Activated T-cell treated with anti-CD3 and anti-CD28 coated beads for 4 hours (primary cell): ENCODE measurements at places on chromosomes 2 and 18.

DNA sequence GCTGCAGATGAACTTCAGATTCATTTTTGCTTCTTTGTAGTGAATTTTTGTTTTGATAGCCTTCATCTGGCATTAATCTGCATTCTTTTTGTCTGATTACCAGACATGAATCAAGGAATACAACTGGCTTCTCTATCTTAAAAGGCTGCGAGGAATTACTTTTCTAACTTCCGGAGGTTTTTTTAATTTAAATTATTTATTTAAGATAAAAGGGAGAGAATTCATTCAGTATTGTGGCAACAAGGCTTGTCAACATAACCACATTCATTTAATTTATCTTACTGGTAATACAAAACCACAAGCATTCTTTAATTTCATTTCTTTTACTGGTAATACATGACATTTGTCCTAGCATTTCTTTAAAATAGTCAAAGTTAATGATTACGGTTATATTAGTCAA is 36.0 kb downstream of the CSRNP3 start:
- no peak for DNase-seq

- no peak for DNase-seq
Measured at GRCh38 chr2:189580241-189580651, 340 bp downstream of the SLC40A1 start.

DNA sequence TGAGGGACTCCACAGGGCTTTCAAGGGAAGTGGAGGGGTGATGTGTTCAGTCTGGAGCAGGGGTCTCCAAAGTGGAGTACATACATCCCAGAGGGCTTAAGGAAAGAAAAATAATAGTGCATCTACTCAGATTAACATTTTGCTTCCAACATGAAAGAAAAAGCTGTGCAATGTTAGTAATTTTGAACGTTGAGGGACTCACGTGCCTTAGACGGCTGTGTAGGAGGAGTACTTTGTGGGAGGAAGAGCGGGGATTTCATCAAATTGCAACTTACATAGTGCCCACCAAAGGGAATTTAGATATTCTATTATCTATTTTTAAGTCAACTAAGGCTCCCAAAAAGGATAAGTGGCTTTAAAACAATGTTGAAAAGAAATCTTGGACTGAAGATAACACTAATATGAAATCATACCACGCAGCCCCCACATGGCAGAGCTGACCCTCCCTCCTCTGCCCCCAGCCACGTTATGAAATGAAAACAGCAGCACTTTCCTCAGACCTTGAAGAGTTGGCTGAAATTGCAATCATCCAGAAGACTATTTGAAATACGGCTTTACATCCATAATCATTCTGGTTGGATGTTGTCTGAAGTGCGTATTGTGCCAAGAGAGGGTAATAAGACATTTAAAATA is 42.9 kb downstream of the MEX3C start:
- no peak for DNase-seq

DNA sequence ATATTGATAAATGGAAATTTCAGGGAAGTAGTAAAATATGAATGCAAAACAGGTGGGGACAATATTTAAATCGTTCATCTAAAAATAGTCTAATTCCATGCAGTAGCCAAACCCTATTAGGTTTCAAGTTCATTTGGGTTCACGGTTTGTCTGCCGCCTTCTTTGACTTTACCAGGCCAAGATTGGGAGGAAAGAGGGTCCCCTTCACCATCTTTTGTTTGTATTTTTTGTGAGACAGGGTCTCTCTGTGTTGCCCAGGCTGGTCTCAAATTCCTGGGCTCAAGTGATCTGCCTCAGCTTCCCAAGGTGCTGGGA is 98.5 kb upstream of the ATL2 start:
- DNase-seq = no peak

DNA sequence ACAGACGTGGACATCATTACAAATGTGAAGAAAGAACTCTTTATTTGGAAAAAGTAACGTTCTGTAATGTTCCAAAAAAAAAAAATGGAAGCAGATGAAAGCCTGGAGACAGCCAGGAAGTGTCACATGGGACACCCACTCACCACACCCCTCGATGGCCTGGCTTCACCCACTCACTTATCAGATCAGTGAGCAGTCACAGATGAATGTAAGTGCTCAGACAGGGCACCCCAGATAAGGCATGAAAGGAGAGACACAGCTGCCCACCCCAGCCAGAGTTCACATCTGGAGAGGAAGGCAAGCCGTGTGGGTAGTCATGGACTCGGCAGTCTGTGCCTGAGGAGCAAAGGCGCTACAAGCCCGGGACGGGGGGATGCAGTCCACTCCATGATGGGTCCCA is 105.2 kb downstream of the SEPTIN10 start:
- DNase-seq = no peak

- no peak for DNase-seq
Measured at GRCh38 chr18:56421647-56422046, 216.7 kb downstream of the TXNL1 start.

DNA sequence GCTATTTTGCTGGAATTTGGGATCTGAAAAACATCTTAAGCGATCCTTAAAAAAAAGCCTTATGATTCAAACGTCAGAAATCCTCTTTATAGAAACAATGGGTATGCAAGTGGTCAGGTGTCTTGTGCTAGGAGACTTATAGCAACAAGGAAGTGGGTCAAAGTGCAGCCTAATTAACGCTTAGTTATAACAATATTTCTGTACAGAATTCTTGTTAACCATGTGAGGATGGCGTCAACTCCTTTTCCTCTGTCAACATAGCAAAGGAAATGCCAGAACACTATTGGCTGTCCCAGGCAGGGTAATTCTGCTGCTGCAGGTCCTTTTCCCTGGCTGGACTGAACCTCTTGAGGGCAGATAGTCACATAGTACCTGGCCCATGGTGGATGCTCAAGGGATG is 189.4 kb downstream of the MSH2 start:
- no peak for DNase-seq

- no peak for DNase-seq
Measured at GRCh38 chr2:234156326-234156725, 105.8 kb downstream of the SPP2 start.

- no peak for DNase-seq
Measured at GRCh38 chr2:204681412-204681811, 136.1 kb downstream of the PARD3B start.

- DNase-seq = no peak
Measured at GRCh38 chr2:169136885-169137534, 67.6 kb downstream of the DHRS9 start.

DNA sequence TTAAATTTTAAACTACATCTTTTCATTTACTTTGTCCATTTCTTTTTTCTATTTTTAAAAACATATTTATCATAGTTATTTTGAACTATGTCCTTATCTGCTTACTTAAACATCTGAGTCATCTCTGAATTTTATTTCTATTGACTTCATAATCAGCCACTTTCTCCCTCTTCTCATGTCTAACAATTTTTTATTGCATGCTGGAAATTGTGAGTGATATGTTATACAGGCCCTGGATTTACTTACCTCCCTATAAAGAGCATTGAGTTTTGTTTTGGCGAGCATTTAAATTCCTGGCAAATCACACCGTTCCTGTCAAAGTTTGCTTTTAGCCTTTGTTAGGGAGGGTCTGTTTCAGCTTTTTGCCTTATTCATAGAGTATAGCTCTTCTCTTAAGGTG is 39.3 kb downstream of the KCNIP3 start:
- no peak for DNase-seq

DNA sequence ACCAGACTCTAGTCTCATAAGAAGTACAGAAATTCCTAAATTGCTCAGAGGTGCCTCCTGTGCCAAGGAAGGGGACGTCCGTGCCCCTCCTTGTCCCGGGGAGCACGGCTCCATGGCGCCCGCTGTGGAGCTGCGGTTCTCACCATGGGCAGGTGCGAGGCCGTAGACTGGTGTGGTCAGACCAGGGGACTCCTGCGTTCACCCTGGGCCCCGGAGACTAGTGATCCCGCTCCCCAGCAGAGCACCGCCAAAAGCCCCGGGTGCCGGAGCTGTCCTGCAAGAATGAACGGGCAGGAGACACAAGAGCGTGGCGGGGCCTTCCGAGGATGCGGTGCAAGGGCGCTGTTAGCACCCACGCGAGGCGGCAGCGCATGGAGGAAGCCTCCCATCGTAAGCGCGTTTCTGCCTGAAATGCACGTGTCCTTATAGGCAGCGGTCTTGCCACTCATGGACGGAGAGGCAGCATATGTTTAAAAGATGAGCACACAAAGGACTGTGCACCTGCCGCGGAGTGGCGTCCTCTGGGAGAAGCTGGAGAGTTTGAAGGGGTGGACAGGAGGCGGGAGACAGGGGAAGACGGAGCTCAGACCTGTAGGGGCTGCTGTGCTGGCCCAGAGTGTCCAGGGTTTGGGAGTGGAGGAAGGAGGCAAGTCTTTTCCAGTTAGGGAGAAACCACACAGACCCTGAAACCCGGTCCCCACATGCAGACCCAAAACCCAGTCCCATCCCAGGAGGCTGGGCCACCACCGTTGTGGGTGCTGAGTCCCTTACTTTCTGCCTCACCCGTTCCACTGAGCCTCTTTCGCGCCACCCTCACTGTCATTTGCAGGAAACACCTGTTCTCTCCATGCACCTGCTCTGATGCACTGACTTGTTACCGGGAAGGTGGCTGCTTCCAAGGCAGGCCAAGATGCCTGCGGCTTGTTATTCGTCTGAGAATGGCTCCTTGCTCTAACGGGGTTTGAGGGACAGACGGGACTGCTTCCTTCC is 7.5 kb upstream of the KCNG2 start:
- DNase-seq = no peak

DNA sequence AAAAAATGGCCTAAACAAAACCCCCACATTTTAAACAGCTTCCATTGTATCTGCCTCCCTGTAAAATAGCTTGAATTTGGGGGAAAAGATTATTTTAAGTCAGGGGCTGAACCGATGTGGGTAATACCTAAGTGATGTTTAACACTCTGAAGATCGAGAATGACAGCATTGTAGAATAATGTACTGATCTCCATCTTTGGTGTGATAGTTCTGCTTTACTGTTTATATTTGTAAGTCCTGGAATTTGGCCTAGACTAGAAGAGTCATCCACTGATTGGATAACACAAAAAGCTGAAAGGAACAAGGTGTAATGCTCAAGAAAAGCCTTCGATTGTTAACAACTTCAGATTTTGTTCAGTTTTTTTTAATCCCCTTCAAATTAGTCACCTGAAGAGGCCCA is 53.8 kb upstream of the CCDC68 start:
- DNase-seq = no peak

GRCh38 chr2:205077159-205077558 is 531.9 kb downstream of the PARD3B start:
- DNase-seq = no peak

DNA sequence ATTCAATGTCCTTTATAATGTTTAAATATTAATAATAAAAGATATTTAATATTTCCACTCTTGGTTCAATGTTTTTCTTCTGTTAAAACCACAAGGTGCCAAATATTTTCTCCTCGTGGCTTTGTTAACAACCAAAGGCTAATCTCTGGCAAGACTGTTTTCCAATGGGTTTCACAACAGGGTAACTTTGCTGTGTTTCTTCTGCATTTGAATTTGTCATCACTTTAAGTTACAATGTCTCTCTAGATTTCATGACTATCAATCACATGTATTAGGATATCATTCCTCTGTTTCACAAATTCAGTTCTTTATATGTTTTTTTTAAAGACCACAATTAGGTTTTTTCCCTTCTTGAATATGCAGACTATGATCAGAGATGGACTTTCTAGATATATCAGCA is 469.8 kb upstream of the ACVR2A start:
- no peak for DNase-seq

GRCh38 chr2:101806123-101806522 is 108.6 kb downstream of the MAP4K4 start:
- DNase-seq = no peak

GRCh38 chr18:48875942-48876511 is 74.7 kb downstream of the SMAD7 start:
- no peak for DNase-seq

DNA sequence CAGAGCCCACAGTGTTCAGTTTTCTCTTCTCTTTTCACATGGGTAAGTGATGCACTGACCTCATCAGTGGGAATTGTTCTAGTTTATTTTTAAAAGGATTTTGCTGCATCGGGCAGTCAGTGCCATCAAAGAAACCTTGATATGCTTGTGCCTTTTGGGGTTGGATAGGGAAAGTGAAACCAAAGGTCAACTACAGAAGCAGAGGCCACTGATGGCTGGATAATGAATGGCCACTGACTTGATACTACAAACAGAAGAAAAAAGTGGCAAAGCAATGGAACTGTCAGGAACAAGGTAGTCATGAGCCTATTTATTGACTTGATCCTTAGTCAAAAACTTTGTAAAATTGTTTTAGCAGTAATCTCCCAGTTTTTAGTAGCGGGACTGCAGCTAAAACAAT is 636.3 kb upstream of the ZEB2 start:
- no peak for DNase-seq

DNA sequence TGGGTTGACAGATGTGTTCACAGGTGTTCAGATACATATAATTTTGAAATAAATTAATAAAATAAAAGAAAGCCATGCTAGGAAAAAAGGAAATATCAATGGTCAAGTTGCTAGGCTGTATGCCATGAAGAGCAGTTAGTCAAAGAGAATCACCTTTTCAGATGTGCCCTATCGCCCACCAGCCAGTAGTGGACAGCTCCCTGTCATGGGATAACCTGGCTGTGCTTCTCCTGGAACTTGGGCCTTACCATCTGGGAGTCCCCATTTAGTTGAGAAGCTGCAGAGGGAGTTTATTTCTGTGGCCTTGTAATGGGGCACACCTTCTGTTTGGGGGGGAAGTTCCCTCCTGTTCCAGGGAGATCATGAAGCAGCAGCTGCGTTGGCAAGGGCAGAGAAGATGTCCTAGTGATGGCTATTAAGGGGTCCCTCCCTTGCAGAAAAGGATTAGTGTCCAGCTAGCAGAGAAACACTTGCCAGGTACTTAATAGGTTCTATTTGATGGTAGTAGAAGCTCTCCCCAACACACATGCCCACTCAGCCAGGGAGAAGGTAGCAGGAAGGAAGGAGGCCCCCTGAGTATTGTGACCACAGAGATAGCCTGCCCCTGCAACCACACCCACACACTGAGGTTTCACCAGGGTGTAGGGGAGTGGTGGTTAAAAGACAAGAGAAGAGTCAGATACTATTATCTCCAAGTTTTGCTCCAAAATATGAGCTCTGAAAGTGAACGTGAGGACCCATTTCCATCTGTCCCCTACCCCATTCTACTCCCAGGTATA is 117.7 kb downstream of the B3GNT2 start:
- DNase-seq = no peak

- DNase-seq = no peak
Measured at GRCh38 chr18:34643989-34644388, 66.1 kb upstream of the DTNA start.

DNA sequence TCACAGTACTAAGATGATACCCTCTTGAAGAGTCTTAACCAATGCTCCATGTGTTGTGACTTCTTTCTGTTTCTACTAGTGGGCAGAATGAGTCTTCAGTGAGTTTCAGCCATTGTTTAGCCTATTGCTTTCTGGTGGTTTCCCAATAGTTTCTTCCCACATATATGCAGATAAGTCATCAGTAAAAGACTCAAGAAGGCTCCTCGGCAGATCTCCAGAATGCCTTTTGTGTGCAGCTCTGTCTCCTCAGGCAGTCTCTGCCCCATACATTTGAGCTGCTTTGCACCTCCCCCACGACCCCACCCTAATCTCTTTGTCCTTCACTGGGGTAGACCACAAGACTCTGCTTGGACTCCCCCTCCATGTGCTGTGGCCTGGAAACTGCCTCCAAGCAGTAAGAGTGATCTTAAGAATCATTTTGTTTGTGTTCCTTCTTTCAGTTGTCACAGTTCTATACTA is 71.6 kb upstream of the CHRNA1 start:
- DNase-seq = no peak

GRCh38 chr18:2894131-2894840 is 47.5 kb downstream of the EMILIN2 start:
- DNase-seq = no peak

- DNase-seq = no peak
Measured at GRCh38 chr18:50190926-50191325, 4.0 kb downstream of the MYO5B start.

GRCh38 chr2:150487537-150488429 is at the start of gene RND3:
RND3 (minus strand) TSS chr2:150487667; CDS start chr2:150487417, 250 bp downstream.
- DNase-seq = no peak
